Fibroblast of lung (primary cell): ENCODE measurements at places on chromosomes 16 and 17. TPM values are rescaled to one million over a fixed set of nuclear protein-coding genes. Genes with fewer than 3 reads are reported as not detected.

MPP2 gene
- 1.2 and 1.9 TPM in 2 replicates for polyA plus RNA-seq

DNA sequence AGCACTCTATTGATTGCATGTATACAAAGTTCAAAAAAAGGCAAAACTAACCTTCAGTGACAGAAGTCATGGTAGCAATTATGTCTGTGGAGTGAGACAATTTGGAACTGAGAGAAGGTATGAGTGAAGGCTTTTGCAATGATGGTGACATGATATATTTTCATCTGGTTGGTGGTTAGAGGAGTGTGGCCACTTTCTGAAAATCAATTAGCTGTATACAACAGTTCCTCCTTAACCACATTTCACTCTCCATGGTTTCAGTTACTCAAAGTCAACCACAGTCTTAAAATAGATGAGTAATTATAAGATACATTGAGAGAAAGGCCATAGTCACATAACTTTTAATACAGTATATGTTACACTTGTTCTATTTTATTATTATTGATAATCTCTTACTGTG lies 26.2 kb downstream of the ADAMTS18 start:
- H3K27me3 ChIP-seq: no peaks in the 10 kb centered on the region
- no peaks in the 10 kb centered on the region for H3K4me1 ChIP-seq
- H3K27ac ChIP-seq: no peak overlapping the region
- H3K4me3 ChIP-seq: no peak overlapping the region

GRCh38 chr16:89956505-89957215 lies 8.1 kb downstream of the DEF8 start:
- H3K4me1 ChIP-seq: no peaks in the 10 kb centered on the region
- no peak overlapping the region for H3K4me3 ChIP-seq
- DNase-seq: no peak
- peaks cover 23% of the 10 kb centered on the region for H3K36me3 ChIP-seq

GRCh38 chr16:84499638-84500037 lies 4.8 kb downstream of the MEAK7 start:
- DNase-seq: no peak
- H3K27me3 ChIP-seq: no peaks in the 10 kb centered on the region
- no peak overlapping the region for H3K4me3 ChIP-seq
- H3K4me1 ChIP-seq: peaks cover 11% of the 10 kb centered on the region
